ENCODE measurements at places on chromosomes 16 and 17.

- DNase-seq: no peak
Observed at GRCh38 chr16:68425498-68426346, 22.6 kb downstream of the SMPD3 start.

DNA sequence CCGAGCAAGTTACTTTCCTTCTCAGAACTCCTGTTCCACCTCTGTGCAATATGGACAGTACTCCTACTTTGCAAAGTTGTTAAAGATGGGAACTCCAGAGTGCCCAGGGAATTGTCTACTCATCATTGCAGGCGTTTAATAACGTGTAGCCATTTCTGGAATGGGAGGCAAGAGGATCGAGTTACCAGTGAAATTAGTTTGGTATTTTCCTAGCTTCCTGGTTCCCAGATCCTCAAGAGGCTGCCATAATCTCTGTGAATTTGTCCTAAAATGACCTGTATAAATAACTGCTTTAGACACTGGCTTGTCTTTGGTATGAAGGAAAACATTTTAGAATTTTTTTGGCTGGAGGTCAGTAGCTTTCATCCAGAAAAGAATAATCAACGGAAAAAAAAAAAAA, 27.7 kb downstream of the WWOX start:
- no peak for DNase-seq

DNA sequence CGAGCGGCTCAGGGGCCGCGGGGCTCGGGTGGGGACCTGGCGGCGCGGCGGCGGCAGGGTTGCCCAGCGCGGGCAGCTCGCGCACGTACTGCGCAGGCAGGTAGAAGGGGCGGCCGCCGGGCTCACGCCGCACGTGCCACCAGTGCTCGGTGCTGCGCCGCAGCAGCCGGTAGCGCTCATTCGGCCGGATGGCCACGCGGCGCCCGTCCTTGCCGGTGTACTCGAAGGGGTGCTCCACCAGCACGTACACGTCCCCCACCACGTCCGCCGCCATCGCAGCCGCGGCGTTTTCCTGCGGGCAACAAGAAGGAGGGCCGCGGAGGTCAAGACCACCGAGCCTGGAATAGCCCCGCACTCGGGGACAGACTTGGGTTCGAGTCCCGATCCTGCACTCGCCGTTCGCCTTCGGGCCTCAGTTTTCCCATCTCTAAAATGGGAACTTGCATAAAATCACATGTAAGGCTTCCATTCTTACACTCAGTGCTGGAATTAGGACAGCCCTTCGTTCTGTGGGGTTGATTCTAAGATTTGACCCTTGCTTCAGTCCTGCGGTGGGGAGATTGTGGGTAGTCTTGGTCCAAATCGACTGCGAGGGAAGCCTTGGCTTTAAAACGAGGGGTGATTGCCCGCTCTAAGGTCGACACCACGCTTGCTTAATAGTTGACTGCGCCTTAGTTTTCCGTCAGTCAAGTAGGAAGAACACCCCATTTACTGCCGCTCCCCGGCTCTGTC, 2.5 kb downstream of the ARHGAP27 start:
- DNase-seq: no peak

- DNase-seq: no peak
Observed at GRCh38 chr17:62876673-62877405, 68.7 kb upstream of the MARCHF10 start.

DNA sequence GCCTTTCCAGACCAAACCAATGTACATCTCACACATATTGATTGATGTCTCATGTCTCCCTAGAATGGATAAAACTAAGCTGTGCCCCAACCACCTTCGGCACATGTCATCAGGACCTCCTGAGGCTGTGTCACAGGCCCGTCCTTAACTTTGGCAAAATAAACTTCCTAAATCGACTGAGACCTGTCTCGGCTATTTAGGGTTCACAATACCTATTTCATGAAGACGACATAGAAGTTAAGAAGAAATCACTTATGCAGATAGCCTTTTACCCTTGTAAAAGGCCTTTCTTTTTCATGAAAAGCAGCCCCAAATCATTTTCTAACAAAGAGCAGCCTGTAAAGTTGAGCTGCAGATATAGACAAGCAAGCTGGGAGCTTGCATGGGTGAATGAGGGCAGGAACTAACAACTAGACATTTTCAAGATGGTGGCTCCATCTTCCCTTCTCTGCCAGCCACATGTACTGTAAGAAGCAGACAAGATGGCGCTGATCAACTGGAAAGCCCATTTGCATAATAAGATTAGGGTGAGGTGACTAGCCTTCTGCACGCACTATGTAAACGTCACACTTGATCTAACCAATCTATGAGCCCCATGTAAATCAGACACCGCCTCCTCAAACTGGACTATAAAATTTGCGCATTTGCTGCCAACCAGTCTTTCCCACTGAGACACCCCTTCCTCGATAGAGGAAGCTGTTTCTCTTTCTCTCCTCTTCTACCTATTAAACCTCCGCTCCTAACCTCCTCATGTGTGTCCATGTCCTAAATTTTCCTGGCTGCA, 4.7 kb upstream of the KDM8 start:
- no peak for DNase-seq

DNA sequence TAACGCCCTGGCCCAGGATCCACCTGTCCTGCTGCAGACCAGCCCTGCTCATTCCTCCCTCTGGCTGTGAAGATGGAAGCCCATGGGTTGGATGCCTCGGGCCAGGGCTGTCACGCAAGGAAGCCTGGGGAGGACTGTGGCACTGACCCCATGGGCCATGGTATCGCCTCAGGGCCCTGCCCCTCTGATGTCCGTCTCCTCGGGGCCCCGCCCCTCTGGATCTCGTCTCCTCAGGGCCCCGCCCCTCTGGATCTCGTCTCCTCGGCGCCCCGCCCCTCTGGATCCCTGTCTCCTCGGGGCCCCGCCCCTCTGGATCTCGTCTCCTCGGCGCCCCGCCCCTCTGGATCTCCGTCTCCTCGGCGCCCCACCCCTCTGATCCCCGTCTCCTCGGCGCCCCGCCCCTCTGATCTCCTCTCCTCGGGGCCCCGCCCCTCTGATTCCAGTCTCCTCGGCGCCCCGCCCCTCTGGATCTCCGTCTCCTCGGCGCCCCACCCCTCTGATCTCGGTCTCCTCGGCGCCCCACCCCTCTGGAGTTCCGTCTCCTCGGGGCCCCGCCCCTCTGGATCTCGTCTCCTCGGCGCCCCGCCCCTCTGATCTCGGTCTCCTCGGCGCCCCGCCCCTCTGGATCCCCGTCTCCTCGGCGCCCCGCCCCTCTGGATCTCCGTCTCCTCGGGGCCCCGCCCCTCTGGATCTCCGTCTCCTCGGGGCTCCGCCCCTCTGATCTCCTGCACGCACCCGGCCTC, 24.0 kb downstream of the METRNL start:
- peak; percentile 31 for DNase-seq

DNA sequence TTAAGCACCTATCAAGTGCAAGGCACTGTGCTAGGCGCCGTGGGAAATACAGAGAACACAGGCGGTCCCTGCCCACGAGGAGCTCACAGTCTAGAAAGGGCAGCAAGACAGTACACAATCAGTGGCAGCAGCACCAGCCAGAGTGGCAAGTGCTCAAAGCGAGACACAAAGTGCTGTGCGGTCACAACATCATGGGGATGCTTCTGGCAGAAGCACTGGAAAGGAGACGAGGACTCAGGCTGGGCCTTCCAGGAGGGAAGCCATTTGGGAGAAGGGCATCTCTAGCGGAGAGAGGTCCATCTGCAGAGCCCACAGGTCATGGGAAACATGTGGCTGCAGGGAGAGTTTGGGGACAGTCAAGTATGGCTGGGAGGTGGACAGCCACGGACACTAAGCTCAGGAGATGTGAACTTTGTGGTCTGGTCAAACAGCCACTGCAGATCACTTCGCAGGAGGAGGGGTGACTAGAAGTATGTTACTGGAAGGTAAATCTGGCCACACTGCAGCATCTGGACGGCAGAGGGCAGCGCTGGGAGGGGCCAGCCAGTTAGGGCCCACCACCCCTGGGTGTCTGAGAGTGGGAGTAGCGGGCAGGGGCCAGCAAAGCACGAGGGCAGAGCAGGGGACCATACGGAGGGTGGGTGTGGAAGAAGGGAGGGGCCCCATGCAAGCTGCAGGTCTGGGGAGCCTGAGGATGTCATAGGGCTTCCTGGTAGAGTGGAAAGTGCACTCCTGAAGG, 71.1 kb downstream of the N4BP1 start:
- DNase-seq: no peak

- no peak for DNase-seq
Observed at GRCh38 chr17:42049834-42050392, 488 bp downstream of the C17orf113 start.

- DNase-seq: no peak
Observed at GRCh38 chr17:81537343-81537855, 9.2 kb downstream of the FSCN2 start.

GRCh38 chr17:29977836-29978235, 36.4 kb downstream of the EFCAB5 start:
- no peak for DNase-seq

DNA sequence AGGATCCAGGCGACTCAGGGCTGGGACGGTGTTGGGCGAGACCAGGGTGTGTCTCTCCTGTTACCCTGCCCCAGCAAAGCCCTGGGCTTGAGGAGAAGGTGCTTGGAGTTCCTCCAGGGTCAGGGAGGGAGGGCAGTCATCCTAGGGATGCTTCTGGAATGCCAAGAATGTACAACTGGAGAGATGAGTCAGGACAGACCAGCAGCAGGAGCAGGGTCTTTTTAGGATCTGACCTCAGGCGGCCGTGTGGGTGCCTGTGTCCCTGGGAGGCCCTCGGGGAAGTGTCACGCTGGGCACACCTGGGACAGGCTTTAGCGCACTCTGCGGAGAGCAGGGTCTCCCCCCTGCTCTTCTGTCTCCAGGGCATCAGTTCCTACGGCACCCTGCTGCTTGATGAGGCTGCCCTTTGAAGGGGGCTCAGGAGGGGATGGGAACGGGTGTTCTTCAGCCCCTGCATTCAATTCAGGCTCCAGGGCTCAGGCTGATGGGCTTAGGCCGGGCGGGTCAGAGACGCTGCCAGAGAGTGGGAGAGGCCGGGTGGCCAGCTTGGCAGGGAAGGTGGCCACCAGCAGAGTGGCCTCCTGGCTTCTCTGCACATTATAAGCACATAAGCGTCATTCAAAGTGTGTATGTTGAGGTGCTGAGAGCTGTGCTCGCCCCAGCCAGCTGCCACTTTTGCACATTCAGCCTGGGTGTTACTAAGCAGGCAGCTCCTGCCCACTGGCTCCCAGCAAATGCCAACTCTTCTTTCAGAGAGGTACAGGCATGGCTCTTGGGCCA, 8.4 kb upstream of the MTSS2 start:
- DNase-seq: no peak

GRCh38 chr16:56161658-56162057, 29.6 kb upstream of the GNAO1 start:
- DNase-seq: no peak

DNA sequence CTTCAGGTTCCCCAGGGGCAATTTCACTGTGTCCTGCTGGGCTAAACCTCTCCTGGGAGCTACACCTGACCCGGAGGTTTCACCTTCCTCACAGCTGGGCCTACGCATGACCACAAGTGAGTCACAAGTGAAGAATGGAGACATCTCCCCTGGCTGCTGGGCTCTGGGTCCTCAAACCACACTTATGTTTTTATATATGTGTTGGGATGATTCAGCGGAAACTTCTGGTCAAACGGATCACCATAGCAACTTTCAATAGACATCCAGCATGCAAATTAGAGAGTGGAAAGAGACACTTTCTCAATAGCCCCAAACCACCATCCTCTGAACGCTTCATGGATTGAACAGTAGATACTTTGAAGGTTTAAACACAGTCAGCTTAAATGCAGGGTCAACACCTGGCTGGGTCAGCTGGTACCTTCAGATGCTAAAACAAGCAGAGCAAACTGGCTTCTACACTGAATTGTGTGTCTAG, 28.0 kb upstream of the MAF start:
- DNase-seq: peak; percentile 9

DNA sequence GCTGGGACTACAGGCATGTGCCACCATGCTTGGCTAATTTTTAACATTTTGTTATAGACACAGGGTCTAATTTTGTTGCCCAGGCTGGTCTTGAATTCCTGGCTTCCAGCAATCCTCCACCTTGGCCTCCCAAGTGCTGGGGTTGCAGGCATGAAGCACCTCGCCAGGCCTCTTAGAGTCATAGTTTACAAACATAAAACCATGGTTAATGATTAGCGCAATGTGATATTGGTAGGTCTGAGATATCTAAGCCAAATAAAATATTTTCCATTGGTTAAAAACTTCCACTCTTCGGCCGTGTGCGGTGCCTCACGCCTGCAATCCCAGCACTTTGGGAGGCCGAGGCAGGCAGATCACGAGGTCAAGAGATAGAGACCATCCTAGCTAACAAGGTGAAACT, 16.6 kb downstream of the TXNDC11 start:
- DNase-seq: no peak

DNA sequence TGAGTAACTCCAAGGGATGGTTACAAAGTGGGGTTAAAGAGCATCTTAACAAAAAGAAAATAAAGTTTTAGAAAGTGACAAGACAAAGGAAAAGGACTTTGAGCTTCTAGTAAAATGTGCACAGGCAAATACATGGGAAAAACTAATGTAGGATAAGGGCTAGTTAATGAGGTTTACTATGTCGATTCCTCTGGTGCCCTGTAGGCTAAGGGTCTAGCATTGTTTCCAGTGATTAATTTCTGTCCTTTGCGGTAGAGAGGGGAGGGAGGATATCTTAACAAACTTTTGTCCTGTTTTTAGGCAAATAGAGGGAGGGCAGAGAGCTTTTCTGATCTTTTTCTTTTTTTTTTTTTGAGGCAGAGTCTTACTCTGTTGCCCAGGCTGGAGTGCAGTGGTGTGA, 96.6 kb upstream of the SIAH1 start:
- no peak for DNase-seq

GRCh38 chr16:74623214-74623838, 16.4 kb upstream of the GLG1 start:
- DNase-seq: no peak

DNA sequence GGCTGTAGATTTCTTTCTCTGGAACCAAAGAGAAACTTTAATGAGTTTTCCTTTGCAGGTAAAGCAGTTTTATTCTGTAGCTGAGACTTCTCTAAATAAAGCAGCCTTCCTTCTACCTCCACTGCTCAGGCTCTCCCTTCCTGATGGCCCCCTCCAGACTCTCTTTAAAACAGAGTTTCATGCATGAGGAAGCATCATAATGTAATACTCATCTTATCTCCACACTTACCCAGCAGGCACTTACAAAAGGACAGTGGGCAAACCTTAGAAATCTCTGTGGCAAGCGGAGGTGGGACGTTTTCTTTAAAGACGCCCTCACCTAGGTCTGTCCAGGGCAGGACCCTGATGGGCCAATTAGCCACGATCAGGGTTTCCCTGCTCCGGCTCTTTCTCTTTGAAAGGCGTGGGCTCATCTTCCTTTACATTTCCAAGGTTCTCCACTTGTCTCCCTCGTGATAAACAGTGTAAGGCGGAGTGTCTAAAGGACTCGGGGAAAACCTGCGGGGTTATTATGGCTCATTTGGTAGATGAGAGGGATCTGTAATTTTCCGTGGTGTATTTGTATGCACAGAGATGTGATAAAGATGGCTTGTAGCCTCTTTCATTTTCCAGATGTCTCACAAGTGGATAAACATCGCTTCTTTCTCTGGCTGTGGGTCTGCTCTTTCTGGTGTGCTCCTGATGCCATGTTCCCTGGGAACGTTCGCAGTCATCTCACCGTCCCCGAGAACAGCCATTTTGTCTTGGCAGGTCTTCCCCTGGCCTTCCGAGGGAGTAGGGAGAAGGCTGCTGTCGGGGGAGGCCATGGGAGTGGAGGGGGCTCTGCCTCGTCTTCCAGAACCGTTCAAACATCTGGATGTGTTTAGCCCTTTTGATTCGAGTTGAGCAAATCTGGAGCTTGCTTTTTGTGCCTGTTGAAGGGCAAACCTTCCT, 239.0 kb downstream of the CCDC182 start:
- DNase-seq: no peak

- no peak for DNase-seq
Observed at GRCh38 chr17:4539576-4540223, 15.5 kb downstream of the MYBBP1A start.
